ENCODE measurements at places on chromosomes 4 and X.

DNA sequence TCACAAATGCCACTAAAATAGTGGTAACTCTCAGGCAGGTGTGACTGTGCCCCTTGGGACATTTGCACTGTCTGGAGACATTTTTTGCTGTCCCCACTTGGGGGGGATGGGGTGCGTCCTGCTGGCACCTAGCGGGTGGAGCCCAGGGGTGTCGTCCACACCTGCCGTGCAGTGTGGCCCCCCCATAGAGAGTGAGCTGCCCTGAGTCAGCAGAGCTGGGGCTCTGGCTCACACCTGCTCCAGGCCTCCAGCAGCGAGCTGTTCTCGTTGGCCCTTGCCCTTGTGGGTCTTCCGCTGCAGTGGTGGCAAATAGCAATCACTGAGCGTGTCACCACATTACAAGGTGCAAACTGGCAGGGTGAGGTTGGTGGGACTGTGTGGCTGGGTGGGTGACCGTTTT is 64.6 kb downstream of the CLDN34 start:
- DNase-seq: no peak

GRCh38 chr4:168524006-168524405 is 27.2 kb downstream of the PALLD start:
- DNase-seq: peak; percentile 76

- DNase-seq: no peak
Observed at GRCh38 chr4:85725721-85726170, 250.8 kb downstream of the ARHGAP24 start.

GRCh38 chr4:89305028-89305427 is 2.6 kb downstream of the GPRIN3 start:
- no peak for DNase-seq

- no peak for DNase-seq
Observed at GRCh38 chr4:162878096-162878495, 288.6 kb downstream of the NAF1 start.

DNA sequence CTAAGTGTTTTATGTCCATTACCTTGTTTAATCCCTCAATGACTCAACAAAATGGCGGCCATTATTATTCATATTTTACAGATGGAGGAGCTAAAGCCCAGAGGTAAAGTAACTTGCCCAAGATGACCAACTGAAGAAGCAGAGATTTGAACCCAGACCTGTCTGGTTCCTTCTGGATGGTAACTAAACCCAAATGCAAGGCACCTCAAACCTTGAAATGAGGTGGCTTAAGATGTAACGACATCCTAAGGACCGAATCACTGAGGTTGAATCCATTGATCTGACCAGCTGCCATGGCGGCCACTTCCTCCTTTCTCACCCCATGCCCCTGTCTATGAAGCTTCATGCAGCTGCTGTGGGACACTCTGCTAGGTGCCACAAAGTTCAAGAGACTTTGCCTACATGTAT is 932 bp downstream of the TLR10 start:
- DNase-seq: no peak

DNA sequence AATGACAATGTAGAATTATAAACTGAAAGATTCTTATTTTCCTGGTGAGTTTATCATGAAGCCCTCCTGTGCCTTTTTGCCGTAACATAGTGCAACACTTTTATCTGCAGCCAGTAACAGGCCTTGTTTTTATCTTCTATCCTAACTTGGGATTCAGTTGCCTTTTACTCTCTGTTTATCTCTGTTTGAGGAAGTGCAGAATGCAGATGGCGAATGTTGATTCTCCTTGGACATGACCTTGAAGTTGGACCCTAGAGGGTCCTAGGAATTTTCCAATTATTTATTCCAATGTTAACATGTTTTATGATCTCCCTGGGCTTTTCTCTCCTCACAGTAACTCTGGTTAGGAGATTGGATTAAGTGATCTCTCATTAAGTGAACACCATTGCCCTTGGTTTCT is 165.0 kb downstream of the FMR1NB start:
- DNase-seq: no peak

GRCh38 chr4:107825072-107825824 is 516 bp downstream of the SGMS2 start:
- DNase-seq: no peak

GRCh38 chr4:154465085-154465484 is 26.5 kb downstream of the DCHS2 start:
- peak; percentile 47 for DNase-seq

GRCh38 chrX:45771114-45771513 is 570.4 kb upstream of the DIPK2B start:
- DNase-seq: peak; percentile 62
